ENCODE measurements at places on chromosomes 6 and 20.

DNA sequence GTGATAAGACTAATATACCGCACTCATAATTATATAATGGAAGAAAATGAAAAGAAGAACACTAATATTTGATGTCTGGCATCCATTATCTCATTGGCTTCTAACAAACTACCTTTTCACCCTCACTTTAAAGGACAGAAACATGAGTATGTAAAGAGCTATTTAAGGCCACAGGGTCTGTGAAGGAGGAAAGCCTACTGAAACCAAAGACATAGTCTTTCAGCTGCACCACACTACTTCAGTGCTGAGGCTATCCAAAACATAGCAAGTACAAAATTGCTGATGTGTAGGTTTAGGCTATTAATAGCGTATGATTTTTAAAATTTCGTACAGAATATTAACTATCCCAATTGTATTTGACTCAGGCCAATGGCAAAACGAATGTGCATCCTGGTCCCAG lies 38.2 kb upstream of the SLC2A12 start:
- no peak for DNase-seq

DNA sequence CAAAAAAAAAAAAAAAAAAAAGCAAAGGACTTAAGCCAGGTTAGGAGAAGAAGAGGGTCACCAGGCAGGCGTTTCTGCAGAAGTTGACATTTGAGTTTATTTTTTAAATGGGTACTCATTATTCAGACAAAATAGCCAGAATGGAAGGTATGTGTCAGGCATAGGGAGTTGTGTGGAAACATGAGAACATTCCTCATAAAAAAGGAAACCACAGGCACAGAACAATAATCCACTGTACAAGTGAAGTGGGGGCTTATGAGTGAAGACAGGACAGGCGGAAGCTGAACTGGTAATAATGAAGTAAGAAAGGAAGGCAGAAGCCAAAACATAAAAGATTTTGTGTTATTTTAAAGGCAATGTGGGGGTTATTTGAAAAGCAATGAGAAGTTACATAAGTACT lies 104.6 kb downstream of the EPB41L2 start:
- DNase-seq: no peak

- no peak for DNase-seq
Measured at GRCh38 chr20:47432834-47433210, 68.9 kb upstream of the NCOA3 start.

- no peak for DNase-seq
Measured at GRCh38 chr6:72740135-72740534, 118.3 kb downstream of the KCNQ5 start.

GRCh38 chr20:4836473-4836872 lies 114.8 kb downstream of the PRND start:
- no peak for DNase-seq

GRCh38 chr6:119348748-119349360 lies 707 bp downstream of the MAN1A1 start:
- DNase-seq: no peak

- DNase-seq: no peak
Measured at GRCh38 chr20:50339466-50339901, 148.9 kb downstream of the CEBPB start.

DNA sequence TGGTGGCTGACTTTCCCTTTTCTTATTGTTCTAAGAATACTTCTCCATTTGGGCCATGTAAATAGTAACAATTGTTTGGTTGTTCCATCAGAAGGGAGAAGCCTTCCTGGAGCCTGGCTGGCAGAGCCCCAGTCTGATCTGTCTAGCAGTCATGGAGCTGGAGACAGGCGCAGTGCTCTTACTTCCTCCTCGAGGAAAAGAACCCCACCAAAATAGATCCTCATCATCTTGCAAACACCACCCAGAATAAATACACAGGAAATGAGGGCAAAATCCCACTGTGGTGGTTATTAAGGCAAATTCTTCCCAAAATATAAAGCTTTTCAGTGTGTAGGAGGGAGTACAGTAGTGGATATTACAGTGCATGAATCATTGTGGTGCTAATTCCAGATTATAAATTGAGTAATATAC lies 195.1 kb upstream of the SGK1 start:
- DNase-seq: no peak

DNA sequence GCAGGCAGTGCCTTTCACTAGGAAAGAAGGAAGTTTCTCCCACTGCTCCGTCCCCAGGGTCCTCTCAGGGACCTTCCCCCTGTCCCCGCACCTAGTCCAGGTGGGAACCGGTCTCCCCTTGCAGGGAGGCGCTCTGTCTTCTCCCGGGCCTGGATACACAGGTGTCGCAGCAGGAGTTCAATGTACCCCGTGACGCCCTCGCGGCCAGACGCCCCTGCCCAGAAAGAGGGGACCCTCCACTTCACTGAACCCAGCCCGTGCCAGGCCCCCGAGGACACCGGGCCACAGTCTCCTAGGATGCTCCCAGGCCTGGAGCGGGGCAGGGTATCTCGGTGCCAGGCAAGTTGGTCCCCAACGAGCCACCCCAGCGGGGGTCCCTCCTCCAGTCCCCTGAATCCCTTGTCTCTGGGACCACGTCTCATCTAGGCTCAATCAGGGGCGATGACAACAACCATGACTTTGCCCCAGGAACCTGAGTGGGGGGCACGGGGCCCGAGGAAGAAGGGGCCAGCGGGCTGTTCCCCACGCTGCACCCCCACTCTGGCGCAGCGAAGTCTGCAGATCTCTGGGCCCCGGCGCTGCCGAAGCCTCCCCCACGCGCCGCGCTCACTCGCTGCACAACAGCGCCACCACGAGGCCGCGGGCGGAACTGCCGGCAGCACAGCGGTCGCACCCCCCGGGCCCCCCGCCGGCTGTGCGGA lies 103.0 kb downstream of the EDN3 start:
- peak; percentile 68 for DNase-seq

DNA sequence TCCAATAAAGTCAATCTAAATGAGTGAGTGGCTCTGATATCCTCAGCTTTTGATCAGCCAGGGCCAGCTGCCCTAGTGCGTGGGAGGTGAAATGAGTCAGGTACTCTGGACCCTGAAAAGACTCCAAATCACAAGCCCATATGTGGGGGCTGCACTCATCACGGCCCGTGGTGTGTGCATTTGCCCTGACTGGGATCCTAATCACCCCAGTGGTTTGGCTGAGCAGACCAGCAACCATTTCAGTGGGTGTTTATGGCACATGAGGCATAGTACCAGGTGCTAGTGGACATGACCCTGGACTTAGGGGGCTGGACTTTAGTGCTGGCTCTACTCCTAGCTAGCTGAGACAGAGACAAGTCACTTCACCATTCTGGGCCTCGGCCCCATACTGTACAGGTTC lies 39.4 kb downstream of the SCML4 start:
- no peak for DNase-seq

DNA sequence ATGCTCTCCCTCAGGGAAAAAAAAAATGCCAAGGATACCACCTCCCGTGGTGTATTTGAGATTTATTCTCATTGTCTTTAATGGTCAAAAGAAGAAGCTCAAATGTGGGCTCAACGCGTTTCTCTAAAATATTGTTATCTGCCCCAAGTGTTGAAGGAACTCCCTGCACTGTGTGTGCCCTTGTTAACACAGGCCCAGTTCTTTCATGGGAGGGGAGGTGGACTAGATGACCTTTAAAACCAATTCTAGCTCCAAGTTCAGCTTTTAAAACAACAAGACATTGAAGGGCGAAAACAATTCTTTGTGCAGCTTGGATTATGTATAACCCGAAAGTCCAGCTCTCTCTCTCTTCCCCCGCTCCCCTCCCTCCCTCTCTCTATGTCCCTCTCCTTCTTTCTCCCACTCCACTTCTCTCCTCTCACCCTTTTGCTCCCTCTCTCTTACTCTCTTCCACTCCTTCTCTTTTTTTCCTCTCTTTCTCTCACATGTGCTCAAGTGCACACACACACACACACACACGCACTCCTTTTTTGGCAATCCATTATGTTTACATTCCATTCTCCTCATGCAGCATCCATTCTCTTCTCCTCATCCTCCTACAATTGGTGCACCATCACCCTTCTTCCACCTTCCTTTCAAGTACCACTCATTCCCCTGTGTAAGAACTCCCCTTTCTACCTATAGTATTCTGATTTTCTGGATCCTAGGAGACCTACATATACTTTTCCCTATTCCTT lies 8.5 kb downstream of the HLA-DMB start:
- DNase-seq: no peak

DNA sequence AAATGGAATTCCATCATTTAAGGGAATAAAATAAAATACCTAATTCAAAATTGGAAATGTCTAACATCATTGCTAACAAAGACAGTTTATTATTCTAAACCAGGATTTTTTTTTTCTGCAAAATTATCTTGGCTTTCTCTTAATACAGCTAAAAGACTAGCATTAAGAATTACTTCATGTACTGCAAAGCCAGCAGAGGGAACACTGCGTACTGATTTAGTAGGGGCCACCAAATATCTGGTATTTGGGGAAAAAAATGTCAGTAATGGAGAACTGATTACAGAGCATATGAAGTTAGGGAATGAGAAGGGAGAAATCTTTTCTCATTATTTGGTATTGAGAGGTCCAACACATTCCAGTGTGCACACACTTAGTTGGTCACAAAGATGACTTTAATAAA lies 3.2 kb upstream of the SOX4 start:
- no peak for DNase-seq

GRCh38 chr6:16818992-16819626 lies 57.8 kb upstream of the ATXN1 start:
- no peak for DNase-seq

DNA sequence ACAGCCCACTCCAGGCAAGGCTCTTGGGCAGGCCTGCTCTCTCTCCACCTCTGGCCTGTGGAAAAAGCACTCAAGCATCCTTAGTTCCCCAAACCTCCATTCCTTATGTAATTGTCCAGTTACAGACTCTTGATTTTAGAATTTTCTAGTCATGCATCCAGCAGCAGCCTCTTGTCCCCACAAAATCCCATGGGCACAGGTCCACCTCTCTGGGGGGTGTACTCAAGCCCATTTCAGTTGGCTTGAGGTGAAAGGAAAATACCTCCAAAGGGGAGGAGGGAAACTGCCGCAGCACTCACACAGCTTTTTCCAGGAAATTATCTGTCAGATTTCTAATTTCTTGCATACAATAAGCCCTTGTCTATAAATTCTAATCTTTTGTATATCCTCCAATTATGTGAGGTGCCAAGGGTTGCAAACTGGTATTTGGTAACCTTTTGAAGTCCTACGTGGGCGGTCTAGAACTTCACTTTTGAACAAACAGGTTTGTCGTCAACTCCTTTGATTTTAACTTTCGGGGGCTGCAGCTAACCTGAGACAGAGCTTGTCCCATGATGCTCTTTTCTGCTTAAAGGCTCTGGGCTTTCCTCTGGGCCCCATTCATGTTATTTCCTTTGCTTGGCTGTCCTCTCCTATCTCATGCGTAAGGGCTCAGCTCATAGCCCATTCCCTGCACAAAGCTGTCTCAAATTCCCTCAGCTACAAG lies 104.7 kb upstream of the CEP85L start:
- no peak for DNase-seq

DNA sequence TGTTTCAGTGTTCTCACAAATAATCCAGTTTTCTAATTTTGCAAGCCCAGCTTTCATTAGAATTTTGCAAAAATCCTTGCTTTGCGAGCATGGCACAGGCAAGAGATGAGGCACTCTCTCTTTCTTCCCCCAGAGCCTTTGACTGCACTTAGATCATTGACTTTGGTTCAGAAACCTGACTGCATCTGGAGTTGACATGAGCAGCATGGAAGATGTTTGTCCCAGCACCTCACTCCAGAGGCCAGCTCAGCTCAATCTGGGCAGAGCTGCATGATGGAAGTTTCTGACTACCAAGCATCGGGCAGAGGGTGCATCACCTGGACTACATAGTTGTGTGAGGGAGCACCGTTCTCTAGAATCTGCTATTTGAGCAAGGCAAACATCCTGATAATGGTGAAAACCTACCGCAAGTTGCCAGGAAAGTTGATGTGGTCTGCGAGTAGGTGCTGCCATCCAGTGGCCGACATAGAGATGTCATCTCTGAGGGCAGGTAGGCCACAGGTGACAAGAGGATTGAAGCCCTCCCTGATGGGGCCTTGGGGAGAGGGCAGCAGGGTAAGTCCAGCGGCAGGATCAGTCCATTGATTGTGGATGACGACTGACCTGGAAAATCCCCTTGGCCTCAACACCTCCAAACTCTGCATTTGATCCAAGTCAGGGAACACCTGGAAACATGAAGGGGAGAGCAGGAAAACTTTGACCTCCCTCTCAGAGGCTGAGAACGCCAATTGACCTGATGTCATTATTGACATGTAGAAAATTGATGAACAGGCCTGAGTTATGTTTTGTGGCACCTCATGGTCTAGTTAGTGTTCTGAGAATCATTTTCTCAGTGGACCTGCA lies 3.8 kb upstream of the LPA start:
- peak; percentile 28 for DNase-seq

DNA sequence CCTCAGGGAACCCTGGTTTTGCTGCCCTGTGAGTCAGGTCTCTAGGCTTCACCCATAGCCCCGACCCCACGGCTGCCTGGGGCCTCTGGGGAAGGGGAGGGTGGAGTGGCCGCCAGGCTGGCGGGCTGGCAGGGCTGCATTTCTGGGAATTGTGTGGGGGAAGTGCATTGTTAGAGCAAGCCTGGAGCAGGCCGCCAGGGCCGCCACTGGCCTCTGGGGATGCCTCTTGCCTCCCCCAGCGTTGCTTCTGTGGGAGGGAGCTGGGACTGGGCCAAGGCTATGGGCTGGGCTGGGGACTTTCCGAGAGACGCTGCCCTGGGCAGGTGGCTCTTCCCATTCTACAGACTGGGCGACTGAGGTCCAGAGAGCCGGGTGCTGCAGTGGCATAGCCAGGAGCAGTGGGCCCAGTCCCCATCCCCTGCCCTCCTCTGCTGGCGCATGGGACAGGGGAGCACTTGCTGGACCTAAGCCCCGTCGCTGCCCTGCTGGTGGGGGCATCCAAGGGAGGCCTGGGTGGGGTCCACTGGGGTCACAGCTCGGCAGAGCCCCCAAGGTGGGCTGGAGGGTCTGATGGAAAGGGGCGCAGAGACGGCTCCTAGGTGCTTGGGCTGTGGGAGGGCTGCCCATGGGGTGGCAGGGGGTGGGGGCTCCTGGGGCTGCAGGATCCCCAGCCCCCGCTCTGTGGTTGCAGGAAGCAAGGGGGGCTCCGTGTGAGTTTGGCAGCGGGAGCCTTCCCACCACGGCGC lies 6.6 kb upstream of the SOX18 start:
- no peak for DNase-seq

- no peak for DNase-seq
Measured at GRCh38 chr6:157432231-157432891, 51.4 kb downstream of the ZDHHC14 start.

GRCh38 chr6:43706788-43707187 lies 19.2 kb upstream of the MRPS18A start:
- DNase-seq: no peak

DNA sequence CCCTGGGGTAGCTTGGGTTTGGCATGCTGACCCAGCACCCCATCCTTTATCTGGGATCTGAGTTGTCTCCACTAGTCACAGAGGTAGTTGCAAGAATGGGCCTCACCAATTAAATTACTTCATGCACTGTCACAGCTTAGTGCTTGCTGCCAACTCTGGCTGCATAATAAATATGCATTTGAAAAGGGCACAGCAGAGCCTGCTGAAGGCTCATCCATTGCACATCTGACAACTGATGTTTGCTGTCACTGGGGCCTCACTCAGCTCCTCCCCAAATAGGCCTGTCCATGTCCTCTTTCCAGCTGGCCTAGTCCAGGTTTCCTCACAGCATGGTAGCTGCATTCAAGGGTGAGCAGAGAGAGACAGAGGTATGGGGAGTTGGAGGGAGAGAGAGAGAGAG lies 13.3 kb upstream of the NXT1 start:
- DNase-seq: no peak

All from activated CD4-positive, alpha-beta T cell treated with anti-CD3 and anti-CD28 coated beads for 24 hours (primary cell).